HEK293T (cell line): ENCODE measurements at places on chromosomes 5 and 9.
A peak's percentile ranks its signal among the peaks of the same experiment; 100 is the strongest.

DNA sequence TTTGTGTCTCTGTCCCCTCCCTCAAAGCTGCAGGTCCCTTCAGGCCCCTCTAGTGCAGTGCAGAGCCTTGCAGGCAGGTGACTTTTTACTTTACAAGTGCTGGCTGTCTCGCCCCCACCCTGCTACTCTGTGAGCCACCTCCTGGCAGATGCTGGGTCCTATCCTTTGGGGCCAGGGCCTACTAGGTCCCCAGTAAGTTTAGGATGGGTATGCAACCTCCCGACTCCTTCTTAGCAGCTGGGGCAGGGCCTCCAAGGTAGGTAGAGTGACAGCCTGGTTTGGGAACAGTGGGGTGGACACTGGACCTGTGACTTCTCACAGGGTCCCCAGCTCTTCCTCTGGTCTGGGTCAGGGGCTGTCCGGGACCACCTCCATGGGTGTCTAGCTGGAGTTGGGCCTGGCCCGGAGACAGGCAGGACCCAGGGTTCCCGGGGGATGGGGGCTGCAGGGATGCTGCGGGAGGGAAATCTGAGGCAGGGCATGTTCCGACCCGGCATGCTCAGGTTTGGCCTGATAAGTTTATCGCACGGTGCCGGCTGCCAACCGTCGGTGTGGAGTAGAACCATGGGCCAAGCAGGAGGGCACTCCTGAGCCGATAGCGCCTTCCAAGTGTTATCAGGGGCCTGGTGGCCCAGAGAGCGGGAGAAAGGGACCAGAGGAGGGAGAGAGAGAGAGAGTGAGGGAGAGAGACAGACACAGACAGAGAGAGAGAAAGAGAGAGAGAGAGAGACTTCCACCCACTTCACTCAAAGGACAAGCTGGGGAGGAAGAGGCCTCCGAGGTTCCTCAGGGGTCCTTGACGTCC, 20.5 kb downstream of the GFI1B start:
- no peak for DNase-seq

DNA sequence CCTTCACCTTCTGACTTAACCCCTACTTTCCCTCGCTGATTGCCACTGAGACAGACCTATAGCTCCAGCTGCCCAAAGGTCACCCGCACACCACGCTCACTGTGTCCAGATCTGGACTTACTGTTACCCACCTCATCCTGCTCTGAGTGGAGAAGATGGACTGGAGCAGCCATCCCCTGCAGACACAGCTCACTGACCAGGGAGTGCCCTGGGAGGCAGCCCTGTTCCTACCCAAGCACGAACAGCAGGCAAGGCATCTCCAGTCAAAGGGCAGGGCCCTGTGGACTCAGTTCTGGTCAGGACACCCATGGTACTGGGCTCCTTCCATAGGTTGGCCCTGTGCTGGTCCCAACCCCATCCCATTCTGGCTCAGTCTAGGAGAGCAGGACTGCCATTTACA, 9.5 kb upstream of the BARX1 start:
- DNase-seq = no peak

GRCh38 chr5:142143878-142144277, 35.3 kb downstream of the NDFIP1 start:
- DNase-seq = no peak

- DNase-seq = no peak
These were observed 7.7 kb upstream of the EXOC3 start for GRCh38 chr5:435156-435790.

DNA sequence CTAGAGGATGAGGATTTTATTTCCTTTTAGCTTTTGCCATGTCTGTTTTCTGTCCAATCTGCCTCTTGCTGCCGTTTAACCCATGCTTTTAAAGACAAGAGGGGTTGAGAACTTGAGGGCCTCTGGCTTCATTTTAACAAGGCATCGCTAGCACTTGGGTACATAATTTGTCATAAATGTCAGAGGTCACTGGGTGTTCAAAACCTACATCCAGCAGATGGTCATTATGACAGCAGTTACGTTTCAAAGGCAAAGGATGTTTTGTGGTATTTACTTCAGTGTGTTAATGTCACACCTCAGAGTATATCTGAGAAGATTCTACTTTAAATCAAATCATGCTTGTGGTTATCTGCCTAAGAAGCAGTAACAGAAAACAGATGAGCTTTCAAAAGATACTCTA, 918.3 kb downstream of the NR2F1-AS1 start:
- no peak for DNase-seq

DNA sequence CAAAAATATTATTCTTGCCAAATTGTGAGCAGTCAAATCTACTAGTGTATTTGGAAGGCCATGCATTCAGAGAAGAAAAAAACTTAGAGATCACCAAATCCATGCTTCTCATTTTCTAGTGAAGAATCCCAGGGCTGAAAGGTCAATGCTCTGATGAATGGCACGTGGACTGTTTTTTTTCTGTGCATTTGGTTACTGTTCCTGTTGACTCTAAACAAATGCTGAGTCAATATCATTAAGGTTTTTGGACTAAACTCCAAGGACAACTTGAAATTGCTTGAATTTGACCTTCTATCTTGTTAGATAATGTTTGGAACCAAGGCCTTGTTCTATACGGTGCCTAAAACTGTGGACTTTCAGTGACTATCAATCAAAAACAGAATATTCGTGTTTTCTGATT, 142.2 kb downstream of the OSTF1 start:
- no peak for DNase-seq

- DNase-seq = no peak
These were observed 128.5 kb downstream of the LRRC70 start for GRCh38 chr5:62707131-62707530.

DNA sequence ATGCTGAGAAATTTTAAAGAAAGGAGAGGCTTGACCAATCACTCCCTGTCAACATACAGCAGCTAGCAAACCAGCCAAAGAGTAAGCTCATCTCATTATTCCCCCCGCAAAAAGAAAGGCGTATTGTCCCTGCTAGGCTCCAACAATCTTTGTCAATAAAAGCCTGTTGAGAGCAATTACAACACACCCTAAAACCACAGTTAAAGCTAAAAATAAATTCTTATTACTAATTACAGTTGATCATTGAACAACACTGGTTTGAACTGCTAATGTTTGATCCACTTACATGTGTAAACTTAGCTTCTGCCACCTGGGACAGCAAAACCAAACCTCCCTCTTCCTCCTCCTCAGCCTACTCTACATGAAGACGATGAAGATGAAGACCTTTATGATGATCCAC, 151.2 kb downstream of the TSSK1B start:
- no peak for DNase-seq

DNA sequence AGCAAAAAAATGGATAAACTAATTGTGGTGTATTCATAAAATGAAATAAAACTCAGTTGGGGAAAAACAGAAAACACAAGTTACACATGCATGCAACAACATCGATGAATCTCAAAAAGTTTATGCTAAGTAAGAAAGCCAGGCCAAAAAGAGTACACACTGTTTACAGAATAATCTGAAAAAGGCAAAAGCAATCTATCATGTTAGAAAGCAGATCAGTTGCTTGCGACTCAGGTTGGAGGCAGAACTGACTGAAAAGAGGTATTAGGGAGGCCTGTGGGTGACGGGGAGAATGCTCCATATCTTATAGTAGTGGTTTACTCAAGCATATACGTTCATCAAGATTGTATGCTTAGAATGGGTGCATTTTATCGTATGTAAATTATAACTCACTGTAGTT, 119.2 kb downstream of the ARRDC3 start:
- DNase-seq = no peak

- DNase-seq = peak; percentile 25
These were observed 160.0 kb downstream of the C9orf152 start for GRCh38 chr9:110047955-110048402.
